ENCODE measurements at places on chromosomes 5 and 9.

DNA sequence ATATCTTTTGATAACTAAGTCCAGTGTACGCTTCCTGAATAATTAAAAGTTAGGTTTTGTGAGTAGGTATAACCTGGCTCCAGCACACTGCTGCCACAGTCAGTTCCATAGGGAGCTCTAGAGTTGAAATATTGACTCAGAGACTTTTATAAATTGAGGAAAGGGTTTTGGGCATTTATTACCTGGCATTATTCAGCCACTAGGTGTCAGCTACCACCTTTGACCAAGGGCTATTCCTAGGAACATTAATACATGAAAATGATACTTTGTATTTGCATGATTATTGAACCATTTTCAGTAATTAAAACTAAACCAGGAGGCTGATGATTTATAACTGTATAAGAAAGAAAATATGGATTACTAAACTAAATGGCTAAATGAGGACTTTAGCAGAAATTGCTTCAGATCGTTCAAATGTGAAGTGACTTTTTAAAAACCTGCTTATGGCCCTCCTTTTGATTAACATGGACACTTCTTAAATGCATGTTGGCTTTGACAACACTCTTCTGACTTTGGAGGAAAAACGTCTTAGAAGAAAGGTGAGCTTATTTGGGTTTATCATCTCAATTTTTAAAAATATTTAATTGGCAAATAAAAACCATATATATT is 83.0 kb downstream of the SMC2 start:
- no peak for DNase-seq

- no peak for DNase-seq
Observed at GRCh38 chr5:130337179-130337888, 433.1 kb downstream of the CHSY3 start.

- DNase-seq, result no peak
Observed at GRCh38 chr9:70625078-70625477, 210.6 kb upstream of the KLF9 start.

GRCh38 chr9:3410461-3410860 is 115.3 kb downstream of the RFX3 start:
- no peak for DNase-seq

- no peak for DNase-seq
Observed at GRCh38 chr5:124677374-124678351, 68.8 kb downstream of the ZNF608 start.

GRCh38 chr5:99102073-99102697 is 173.4 kb upstream of the CHD1 start:
- no peak for DNase-seq

DNA sequence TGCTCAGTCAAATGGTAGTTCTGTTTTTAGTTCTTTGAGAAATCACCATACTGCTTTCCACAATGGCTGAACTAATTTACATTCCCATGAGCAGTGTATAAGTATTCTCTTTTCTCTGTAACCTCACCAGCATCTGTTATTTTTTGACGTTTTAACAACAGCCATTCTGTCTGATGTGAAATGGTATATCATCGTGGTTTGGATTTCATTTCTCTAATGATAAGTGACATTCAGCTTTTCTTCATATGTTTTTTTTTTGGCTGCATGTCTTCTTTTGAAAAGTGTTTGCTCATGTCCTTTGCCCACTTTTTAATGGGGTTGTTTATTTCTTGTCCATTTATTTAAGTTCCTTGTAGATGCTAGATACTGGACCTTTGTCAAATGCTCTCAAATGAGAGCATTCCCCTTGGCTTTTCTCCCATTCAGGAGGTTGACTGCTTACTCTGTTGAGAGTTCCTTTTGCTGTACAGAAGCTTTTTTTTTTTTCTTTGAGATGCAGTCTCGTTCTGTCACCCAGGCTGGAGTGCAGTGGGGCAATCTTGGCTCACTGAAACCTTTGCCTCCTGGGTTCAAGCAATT is 58.7 kb upstream of the RGMB start:
- no peak for DNase-seq

DNA sequence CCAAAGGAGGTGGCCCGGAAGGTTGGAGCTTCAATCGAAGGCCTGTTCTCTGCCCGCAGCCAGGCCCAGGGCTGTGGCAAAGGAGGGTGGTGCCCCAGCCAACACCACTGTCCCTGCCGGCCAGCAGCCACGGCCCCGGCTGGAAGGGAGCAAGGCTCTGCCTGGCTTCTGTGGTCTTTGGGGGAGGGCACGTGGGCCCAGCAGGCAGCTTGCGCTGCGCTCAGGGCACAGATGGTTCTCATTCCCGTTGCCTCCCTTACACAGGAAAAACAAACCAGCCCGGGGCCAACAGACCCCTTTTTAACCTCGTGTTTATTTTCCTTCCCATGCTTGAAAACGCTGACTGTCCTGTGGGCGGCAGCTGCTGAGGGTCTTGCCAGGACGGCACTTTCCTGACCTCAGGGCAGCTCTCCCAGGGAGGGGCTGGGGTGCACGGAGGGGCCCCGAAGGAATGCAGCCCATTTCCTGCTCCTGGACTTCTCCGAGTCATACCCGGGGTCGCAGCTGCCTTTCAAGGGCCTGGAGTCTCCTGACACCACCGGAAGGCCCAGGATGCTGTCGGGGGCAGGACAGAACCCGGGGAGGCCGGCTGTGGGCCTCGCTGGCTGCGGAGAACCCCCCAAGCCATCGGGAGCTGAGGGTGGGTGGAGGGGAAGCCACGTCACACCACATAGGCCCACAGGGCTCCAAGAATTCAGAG is 1.1 kb upstream of the GPSM1 start:
- no peak for DNase-seq

GRCh38 chr5:10511741-10512640 is 51.9 kb upstream of the ANKRD33B start:
- DNase-seq, result no peak

Measured in activated CD4-positive, alpha-beta T cell treated with anti-CD3 and anti-CD28 coated beads for 24 hours (primary cell).